ENCODE measurements at places on chromosomes 5 and 9. TPM values are rescaled to one million over a fixed set of nuclear protein-coding genes. Genes with fewer than 3 reads are reported as not detected.

The ADAMTS16 gene
- not detected for total RNA-seq

The PCDHGB5 gene
- total RNA-seq, result 3.1 TPM

The INSL6 gene
- total RNA-seq, result not detected

The GMCL2 gene
- total RNA-seq, result not detected

The PRUNE2 gene
- 2.2 TPM for total RNA-seq

The SLC27A6 gene
- 6.9 TPM for total RNA-seq

The SOHLH1 gene
- total RNA-seq, result not detected

The CWC27 gene
- 27.0 TPM for total RNA-seq

The AP3B1 gene
- total RNA-seq, result 63.6 TPM

The LRSAM1 gene
- total RNA-seq, result 9.8 TPM

The LCN1 gene
- not detected for total RNA-seq

The IRGM gene
- total RNA-seq, result not detected

The PCDHGA6 gene
- total RNA-seq, result 0.04 TPM

The FIBCD1 gene
- total RNA-seq, result 1.2 TPM

The RANBP17 gene
- 4.2 TPM for total RNA-seq

The TMEFF1 gene
- total RNA-seq, result 0.54 TPM

Measured in foreskin keratinocyte (primary cell).